ENCODE measurements at places on chromosomes 3 and 15.
A peak's percentile ranks its signal among the peaks of the same experiment; 100 is the strongest.

- no peak for DNase-seq
Measured at GRCh38 chr3:42935472-42935871, 29.5 kb downstream of the ZNF662 start.

- no peak for DNase-seq
Measured at GRCh38 chr3:156535798-156536197, 19.1 kb downstream of the SSR3 start.

GRCh38 chr15:81111018-81111417 lies 23.1 kb upstream of the CFAP161 start:
- no peak for DNase-seq

- DNase-seq: no peak
Measured at GRCh38 chr15:31305375-31305774, 21.3 kb upstream of the KLF13 start.

- no peak for DNase-seq
Measured at GRCh38 chr3:88046766-88047165, 12.0 kb downstream of the CGGBP1 start.

- no peak for DNase-seq
Measured at GRCh38 chr15:39587731-39588530, 7.1 kb downstream of the THBS1 start.

GRCh38 chr3:66038384-66038725 lies 363 bp downstream of the MAGI1 start:
- DNase-seq: no peak

DNA sequence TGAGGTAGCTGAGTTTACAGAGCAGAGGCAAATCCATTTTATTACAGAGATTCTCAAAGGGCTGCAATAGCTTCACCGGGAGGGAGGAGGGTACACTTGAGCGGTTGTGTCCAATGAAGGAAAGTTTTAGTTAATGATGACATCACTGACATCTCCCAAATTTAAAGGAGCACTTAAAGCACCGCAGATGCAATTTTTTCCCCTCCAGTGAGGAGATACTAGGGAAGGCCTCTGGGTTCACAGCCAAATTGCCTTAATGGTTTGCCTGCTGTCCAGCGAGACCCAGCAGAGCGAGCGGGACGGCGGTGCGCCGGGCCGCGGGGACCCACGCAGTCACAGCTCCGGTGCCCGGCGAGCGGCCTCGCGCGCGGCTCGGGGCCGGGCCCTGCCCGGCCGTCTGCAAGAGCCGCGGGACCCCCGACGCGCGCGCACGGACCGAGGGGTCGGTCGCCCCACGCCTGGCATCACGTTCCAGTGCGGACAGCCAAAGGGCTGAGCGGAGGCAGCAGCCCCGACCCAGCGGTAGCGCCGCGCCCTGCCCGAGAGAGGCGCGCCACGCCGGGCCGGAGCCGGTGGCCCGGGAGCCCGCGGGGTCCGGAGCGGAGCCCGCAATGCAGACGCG lies 160.5 kb upstream of the CHRNA7 start:
- no peak for DNase-seq

GRCh38 chr3:81416812-81417211 lies 344.6 kb downstream of the GBE1 start:
- DNase-seq: no peak

GRCh38 chr3:37861620-37862041 lies at the start of gene CTDSPL:
TSS of gene CTDSPL (plus strand) at chr3:37861880. CDS start at chr3:37862200, 320 bp downstream.
- peak; percentile 35 for DNase-seq

DNA sequence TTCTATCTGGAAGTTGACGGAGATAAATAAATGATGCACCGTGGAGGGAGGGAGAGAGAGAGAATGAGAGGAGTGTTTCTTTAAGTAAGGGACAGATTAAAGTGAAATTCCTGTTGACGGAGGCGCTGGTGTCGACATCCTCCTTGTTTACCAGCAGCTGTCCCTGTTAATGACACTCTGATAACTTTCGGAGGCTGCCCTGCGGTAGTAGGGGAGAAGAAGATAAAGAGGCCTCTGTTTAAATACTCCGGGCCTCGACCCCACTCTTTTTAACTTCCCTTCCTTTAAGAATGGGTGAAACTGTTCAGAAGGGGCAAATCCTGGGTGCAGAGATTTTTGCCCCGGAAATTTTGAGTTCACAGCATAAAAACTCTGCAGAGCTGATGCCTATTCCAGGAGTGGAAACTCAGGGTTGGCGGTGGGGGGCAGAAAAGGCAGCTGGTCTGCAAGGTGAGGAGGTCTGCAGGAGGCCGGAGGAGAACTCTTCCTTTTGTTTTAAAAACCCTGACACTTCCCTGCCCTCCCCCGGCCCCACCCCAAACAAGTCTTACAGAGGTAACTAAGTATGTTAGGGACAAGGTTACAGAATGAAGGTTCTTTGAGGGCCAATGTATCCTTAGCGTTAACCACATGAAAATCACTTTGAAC lies 276.6 kb upstream of the NR2F2 start:
- DNase-seq: no peak

DNA sequence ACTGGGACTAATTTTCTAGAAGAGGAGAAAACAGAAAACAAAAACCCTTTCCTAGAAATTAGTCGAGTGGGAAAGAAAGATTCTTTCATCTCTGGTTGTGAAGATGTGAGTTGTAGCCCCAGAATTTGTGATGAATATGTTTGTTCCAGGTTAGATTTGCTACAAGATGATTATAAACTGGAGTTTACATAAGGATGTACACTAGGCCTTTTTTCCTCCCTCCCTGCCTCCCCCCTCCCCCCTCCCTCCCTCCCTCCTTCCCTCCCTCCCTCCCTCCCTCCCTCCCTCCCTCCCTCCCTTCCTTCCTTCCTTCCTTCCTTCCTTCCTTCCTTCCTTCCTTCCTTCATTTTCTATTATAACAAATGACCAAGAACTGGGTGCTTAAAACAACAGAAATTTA lies 1502.0 kb downstream of the SI start:
- no peak for DNase-seq

GRCh38 chr15:85474700-85475316 lies 94.4 kb downstream of the AKAP13 start:
- DNase-seq: no peak

DNA sequence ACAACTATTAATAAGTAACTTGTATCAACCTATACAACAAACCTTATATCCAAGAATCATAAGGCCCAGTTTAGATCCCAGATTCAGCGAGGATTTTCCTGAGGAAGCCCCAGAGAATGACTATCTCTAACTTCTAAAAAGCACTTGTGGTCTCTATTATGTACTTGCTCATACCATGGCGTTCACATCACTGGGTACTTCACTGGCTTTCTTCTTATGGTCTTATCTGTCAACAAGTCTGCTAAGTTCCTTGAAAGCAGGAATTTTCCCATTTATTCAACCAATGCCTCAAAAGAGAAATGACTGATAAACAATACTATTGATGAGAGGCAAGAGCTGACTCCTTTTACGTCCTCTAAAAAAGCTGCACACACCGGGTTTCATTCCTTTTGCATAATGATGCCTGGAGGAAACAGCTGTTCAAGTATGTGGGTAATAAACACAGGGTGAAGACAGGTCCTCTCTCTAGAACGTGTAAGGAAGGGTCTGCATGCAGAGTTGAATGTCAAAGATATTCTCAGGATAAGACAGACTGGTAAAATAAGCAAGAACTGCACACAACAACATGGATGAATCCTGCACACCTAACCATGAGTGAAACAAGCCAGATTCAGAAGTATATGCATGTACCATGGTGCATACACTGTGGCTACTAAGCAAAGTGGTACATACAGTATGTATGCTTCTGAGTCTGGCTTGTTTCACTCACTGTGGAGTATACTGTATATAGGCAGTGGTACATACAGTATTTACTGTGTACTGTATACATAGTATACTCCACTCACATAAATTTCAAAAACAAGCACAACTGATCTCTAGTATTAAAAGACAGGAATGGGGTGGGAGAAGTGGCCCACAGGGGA lies 408.7 kb downstream of the SHQ1 start:
- DNase-seq: no peak

GRCh38 chr3:139982404-139982803 lies 47.4 kb downstream of the CLSTN2 start:
- no peak for DNase-seq

GRCh38 chr3:182357928-182358327 lies 435.4 kb upstream of the ATP11B start:
- no peak for DNase-seq

DNA sequence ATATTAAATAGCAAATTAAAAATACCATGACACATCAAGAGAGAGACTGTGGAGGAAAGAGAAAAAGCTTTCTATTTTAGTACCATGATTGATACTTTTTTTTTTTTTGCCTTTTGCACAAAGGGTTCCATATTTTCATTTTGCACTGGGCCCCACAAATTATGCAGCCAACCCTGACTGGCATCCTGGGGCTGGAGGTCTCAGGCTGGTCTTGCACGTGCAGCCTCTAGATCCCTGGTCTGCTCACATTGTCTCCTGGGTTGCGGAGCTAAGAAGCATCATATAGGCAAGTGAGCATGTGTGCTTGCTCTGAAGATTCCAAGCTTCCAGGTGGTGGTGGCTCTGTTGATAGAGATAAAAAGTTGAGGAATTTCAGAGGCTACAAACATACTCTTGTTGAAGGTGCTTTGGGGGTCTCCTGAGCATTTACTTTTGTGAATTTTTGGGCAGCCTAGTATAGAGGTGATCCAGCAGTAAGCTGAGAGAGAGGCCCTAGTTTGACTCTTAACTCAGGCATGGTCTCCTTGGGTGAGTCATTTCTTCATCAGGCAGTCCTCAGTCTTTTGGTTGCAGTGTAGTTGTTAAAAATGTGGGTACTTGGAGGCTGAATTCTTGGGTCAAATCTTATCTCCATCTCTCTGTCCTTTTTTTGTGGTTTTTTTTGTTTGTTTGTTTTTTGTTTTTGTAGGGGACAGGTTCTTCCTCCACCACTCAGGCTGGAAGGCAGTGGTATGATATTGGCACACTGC lies 31.3 kb downstream of the SMAD3 start:
- no peak for DNase-seq

- no peak for DNase-seq
Measured at GRCh38 chr15:45690581-45691260, 55.9 kb downstream of the SQOR start.

DNA sequence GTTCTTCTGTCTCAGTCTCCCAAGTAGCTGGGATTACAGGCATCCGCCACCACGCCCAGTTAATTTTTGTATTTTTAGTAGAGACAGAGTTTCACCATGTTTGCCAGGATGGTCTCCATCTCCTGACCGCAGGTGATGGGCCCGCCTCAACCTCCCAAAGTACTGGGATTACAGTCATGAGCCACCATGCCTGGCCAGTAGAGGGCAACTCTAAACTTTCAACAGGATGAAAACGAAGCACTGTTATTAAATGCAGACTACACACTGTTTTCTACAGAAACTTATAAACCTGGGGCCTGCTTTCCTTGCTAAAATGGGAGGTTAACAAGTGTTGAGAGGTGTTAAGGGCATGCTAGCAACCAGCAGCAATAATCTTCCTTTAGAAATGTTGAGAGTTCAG lies 7.6 kb downstream of the ARPC4 start:
- DNase-seq: no peak

GRCh38 chr15:100002787-100003536 lies 269.7 kb upstream of the LYSMD4 start:
- DNase-seq: no peak

GRCh38 chr15:49255966-49256759 lies 86.1 kb downstream of the GALK2 start:
- no peak for DNase-seq

- DNase-seq: no peak
Measured at GRCh38 chr15:35757361-35757760, 211.4 kb upstream of the DPH6 start.

GRCh38 chr15:69093127-69093526 lies 67.3 kb upstream of the GLCE start:
- no peak for DNase-seq

DNA sequence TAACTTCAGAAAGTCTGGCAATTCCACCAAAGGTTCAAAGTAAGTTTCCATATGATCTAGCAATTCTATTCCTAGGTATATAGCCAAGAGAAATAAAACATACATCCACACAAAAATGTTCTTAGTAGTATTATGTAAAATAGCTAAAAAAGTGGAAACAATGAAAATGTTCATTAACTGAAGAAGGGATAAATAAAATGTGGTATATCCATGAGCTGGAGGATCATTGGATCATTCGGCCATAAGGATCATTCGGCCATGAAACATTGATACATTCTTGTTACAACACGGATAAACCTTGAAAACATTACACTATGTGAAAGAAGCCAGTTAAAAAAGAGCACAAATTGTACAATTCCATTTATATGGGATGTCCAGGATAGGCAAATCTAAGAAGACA lies 2.4 kb downstream of the KPNA4 start:
- no peak for DNase-seq

- no peak for DNase-seq
Measured at GRCh38 chr15:71414853-71415252, 299.6 kb downstream of the THSD4 start.

- DNase-seq: no peak
Measured at GRCh38 chr15:41494922-41495735, 1.5 kb downstream of the ITPKA start.

DNA sequence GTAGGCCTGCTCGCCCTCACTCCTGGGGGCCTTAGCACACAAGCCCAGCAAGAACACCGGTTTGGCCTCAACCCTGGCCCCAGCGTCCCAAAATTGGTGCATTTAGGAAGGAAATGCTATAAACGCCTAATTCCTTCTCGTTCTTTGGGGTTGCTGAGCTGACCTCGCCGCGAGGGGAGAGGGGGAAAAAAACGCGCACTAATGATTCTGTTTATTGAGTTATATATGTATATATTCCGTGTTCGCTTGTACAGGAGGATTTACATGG lies 3.9 kb downstream of the FEZF2 start:
- DNase-seq: no peak

DNA sequence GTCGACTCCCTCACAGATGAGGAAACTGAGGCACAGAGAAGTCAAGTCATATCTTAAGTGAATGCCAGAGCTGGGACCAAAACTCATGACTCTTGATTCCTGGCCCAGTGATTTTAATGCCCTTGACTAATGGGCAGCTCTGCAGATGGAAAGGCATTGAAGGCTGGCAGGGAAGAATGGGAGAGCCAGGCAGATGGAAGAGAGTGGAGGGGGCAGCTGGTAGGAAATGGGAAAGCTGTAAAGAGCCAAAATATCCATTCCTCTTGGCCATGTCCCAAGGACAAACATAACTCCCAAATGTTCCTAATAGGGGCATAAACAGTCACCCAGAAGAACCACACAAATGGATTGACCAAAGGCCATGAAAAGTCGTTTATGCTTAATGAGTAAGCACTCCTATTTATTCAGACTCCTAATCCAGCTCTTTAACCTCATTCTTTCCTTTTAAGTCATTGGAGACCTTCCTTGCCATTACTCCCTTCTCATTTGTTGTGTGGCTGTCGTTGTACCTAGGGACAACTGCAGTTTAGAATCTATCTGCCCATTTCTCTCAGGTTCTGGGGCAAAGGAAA lies 330.5 kb upstream of the ROPN1 start:
- DNase-seq: no peak
